Eye (tissue), 1 donor: ENCODE measurements at places on chromosomes 6 and 20.

- DNase-seq: no peak
These were observed 67.1 kb upstream of the DUSP22 start for GRCh38 chr6:225121-225721.

DNA sequence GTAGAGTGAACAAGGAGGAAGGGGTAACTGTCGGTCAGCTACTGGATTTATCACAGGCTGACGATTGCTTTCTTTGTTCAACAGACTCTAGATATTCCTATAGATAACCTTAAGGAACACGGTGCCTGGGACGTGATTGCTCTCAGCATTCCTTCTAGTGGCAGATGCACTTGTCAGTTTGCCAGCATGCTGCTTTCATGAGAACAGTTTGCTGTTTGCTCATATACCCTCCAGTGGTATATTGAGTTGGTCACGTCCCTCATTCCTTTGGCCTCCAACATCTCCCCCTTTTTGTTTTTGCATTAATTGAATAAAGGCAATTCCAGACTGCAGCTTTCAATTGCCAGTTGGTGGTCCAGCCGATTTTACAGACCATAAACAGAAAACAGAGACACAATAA lies 76.8 kb upstream of the BTN3A2 start:
- DNase-seq: no peak

DNA sequence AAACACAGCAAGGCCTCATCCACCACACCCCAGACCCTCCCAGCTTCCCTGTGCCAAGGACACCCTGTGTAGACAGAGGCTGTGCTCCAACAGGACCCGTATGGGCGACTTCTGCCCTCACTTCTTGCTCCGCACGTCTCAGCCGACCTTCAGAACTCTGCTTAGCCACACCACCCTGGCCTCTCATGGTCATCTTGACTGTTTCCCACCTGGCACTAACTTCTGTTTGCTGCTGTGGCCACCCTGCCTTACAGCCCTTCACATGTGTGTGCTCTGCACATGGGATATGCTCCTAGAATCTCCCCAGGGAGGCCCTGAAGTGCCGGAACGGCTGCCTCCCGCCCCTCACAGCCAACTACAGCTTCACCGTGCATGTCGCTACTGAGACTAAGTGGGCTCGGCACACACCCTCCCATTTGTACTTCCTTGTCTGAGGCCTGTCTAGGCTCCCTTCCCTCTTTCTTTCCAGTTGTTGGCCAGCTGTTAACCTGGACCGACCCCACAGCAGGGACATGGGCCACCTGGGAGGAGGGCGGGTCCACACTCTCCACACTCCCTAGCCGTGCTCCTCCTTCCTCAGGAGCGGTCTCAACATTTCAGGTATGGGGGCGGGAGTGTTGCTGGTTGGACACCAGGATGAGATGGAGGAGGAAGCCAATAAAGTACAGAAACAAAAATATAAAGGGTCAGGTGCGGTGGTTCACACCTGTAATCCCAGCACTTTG lies 69.6 kb downstream of the PYGB start:
- DNase-seq: no peak

DNA sequence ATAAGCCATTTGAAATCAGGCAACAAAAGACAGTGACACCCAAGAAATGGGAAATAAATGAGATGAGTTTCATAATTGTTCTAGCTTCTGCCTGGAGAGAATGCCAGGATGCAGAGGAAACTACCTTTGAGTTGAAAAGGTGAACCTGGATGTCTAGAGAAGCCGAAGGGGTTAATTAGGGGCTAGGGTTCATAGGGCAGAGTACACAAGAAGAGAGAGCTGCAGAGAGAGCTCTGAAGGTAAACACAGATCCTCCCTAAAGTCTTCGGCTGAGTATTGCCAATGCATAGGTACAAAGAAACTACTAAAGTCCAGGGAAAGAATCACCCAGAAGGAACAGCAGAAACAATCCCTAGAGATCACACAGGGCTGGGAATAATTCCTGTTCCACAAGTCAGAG lies 119.7 kb upstream of the BEND3 start:
- no peak for DNase-seq

- DNase-seq: no peak
These were observed 10.6 kb downstream of the BCAS1 start for GRCh38 chr20:54059691-54060364.

DNA sequence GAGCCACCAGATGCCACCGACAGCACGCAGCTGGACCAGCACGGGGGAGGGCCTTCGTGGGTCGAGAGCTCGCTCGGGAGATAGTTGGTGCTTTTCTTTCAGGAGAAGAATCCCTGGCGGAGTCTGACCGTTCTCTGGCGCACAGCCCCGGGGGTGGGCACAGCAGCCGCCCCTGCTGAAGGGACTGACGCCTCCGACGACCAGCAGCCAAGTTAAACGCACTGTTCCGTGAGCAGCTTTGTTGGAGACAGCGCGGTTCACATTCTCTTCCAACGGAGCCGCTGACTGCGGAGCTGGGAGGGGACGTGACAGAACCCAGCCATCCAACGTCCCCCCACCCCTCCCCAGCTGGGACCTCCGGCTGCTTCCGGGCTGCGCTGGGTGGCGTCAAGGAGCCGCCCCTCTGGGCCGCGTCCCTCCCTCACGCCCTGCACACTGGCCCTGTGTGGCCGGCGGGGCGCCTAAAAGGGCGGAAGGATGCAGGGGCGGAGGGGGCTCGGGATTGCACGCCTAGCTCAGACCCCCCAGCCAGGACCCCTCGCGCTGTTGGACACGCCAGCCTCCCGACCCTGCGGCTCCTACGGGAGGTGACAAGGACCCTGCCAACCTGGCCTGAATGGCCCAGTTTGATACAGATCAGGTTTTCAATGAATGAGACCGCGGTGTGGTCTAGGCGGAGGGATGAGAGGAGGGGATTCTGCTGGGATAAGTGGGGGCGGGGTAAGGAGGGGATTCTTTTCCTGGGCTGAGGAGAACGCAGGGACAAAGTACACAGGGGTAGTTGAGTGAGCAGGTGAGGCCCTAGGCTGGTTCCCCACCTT lies 36.4 kb upstream of the KHDC1 start:
- DNase-seq: peak; percentile 74

GRCh38 chr20:46089167-46089416 lies 670 bp downstream of the NCOA5 start:
- no peak for DNase-seq

GRCh38 chr6:46184114-46184513 lies 13.3 kb upstream of the ENPP5 start:
- peak; percentile 11 for DNase-seq

DNA sequence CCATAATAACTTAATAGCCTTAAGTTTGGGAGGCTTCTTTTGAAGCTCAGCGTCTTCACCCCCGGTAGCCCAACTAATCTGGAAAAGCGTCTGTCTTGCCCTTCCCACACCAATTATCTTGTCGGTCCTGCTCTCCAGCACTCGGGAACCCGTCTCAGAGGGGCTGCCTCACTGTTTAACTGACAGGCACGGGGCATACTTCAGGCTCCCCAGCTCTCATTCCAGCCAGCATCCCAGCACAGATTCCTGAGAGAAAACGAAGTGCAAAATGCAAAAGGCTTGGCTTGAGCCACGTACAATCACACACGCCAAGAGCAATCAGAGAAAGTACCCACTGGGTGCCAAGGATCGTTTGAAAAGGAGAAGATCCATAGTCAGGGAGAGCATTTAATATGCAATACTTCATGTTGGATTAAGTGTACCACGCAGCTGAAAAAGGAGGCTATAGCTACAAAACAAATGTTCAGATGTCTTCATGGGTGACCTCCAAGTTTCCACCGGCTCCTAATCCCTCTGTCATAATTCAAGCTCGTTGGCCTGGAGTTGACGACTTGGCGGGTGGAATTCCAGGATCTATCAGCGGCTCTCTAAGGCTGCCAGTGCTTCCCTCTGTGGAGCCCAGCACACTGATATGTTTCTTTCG lies 53.7 kb upstream of the STX16 start:
- peak; percentile 84 for DNase-seq

- peak; percentile 82 for DNase-seq
These were observed 407.1 kb upstream of the JAG1 start for GRCh38 chr20:11080781-11081377.

GRCh38 chr6:139370283-139370998 lies 4.0 kb downstream of the CITED2 start:
- peak; percentile 75 for DNase-seq

GRCh38 chr20:60055740-60056139 lies 97.5 kb downstream of the CDH26 start:
- DNase-seq: no peak

DNA sequence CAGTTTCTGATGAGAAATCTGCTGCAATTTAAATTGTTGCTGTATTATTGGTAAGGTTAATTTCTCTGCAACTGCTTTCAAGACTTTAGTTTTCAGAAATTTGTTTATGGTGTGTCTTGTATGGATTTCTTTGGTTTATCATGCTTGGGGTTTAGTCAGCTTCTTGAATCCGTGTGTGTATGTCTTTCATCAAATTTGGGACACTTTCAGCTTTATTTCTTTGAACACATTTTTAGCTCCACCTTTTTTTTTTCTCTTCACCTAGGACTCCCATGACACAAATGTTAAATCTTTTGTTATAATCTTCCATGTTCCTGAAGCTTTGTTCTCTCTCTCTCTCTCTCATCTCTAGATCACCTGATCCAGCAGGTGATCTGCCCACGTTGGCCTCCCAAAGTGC lies 13.4 kb upstream of the TP53TG5 start:
- DNase-seq: no peak

DNA sequence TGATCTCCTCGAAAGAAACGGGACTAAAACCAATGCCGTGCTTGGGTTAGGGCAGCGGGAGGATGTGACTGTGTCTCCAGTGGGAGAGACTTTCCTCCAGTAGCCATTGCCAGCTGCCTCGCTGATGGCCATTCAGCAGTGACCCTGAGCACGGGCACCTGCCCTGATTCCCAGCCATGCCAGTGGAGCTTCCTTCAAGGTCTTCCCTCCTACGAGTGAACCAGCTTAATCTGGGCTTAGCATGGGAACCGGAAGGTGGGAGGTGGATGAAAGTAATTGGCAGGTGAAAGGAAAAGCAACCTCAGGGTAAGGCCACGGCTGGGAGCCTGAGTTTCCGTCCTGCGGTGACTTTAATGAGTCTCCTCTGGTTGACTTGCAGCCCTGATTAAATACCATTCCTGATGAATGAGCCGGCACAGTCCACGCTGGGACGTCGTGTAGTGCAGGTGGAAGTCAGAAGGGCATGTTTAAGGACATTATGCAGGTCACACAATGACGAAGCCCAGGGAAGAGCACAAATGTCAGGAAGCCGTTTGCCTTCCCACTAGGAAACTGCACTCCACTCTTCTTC lies 813.5 kb downstream of the QKI start:
- DNase-seq: no peak

GRCh38 chr6:124131779-124132178 lies 328.1 kb downstream of the NKAIN2 start:
- DNase-seq: no peak

GRCh38 chr6:166202321-166202733 lies 34.7 kb upstream of the TBXT start:
- no peak for DNase-seq

DNA sequence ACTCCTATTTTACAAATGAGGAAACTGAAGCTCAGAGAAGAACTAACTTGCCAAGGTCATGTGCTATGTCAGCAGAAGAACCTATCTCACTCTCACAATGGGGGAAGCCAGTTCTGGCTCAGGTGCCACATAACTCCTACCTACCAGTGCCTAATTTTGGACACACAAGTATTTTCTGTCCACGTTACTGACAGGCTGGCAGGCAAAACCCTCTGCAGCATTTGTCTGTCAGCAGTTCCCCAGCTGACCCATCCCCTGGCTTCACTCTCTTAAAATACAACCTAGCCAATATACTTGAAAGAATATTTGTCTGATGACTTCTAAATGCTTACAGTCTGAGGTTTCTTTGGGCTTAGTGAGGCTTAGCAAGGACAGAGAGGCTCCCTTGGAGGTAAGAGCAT lies 15.5 kb downstream of the GSS start:
- DNase-seq: no peak

- DNase-seq: no peak
These were observed 114.5 kb downstream of the MMUT start for GRCh38 chr6:49348561-49348960.

GRCh38 chr6:37548067-37548674 lies 48.5 kb upstream of the CCDC167 start:
- no peak for DNase-seq

- peak; percentile 80 for DNase-seq
These were observed 32.5 kb downstream of the SYNDIG1 start for GRCh38 chr20:24501764-24502556.

DNA sequence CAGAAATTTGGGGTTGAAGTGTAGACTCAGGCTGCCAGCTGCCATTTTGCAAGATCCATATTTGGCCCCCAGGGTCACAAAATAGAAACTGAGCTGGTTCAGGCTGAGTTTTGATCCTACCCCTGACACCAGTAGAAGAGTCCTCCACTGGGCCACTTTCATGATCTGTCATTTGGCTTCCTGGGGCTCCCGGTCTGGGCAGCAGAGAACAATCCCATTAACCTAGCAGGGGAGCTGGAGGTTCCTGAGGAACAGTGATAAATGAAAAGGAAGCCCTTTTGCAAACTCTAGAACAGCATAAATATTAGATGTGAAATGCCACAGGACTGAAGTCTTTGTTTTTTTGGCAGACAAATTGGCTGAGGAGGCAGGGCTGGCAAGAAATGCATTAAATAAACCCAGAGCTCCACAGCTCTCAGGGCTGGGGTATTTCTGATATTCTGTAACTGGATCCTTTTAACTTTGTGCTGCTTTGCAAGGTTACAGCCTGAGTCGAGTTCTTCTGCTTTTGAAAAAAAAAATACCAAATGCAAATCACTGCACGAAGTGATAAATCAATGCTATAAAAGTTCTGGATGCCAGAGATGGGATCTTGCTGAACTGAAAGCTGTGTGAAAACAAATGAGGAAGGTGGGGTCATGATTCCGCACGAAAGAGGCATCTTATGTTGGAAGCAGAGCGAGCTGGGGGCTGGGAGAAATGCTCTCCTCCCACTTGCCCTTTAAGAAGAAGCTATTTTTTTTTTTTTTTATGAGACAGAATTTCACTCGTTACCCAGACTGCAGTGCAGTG lies 64.4 kb downstream of the SULF2 start:
- no peak for DNase-seq
